ENCODE measurements at places on chromosomes 2 and 18. TPM values are rescaled to one million over a fixed set of nuclear protein-coding genes. Genes with fewer than 3 reads are reported as not detected.

The TDRD15 gene
- total RNA-seq, result 0.02 TPM

GRCh38 chr2:12352889-12353288, 363.8 kb upstream of the TRIB2 start:
- H3K4me1 ChIP-seq, result peaks cover 37% of the 10 kb centered on the region
- no peaks in the 10 kb centered on the region for H3K36me3 ChIP-seq
- peak overlapping the region; percentile 56 for H3K27ac ChIP-seq
- no peaks in the 10 kb centered on the region for H3K27me3 ChIP-seq
- DNase-seq, result peak; percentile 96

DNA sequence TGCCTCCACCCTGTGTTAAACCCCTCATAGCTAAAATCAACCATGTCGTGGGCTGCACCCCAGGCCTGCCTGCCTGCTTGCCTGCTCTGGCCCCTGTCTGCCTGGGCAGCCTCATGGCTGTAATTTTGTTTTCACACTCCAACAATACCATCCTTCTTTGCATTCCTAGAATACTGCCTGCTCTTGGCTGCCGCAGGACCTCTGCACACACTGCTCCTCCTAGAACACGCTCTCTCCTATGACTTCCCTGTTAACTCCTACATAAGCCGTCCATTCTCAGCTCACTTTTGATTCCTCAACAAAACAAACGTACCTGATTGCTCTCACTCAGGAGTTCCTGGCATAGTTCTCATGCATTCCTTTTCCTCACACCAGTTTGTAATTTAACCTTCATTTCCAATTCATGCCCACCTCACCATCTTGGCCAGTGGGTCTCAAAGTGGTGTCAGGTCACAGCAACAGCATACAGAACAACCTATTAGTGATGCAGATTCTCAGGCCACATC, 2.5 kb downstream of the UXS1 start:
- no peaks in the 10 kb centered on the region for H3K27me3 ChIP-seq
- no peak overlapping the region for H3K4me3 ChIP-seq
- no peak for DNase-seq
- H3K27ac ChIP-seq, result no peak overlapping the region
- peaks cover 5% of the 10 kb centered on the region for H3K36me3 ChIP-seq
- H3K4me1 ChIP-seq, result peaks cover 15% of the 10 kb centered on the region

DNA sequence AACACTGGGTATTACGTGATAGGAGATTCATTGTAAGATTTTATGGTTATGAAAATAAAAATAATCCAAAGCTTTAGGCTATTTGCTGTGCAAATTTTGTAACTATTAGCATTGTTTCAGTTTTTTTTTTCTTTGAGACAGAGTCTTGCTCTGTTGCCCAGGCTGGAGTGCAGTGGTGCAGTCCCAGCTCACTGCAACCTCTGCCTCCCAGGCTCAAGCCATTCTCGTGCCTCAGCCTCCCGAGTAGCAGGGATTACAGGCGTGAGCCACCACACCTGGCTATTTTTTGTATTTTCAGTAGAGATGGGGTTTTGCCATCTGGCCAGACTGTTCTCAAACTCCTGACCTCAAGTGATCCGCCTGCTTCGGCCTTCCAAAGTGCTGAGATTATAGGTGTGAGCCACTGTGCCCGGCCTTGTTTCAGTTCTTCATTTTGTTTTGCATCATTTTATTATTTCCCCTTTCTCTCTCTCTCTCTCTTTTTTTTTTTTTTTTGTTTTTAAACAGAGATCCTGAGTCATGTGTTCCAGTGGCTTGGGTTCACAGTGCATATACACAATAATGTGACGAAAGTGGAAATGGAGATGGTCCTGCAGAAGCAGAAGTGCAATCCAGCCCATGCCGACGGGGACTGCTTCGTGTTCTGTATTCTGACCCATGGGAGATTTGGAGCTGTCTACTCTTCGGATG, 25.8 kb downstream of the CASP10 start:
- H3K4me3 ChIP-seq, result no peak overlapping the region
- peaks cover 3% of the 10 kb centered on the region for H3K27me3 ChIP-seq
- no peaks in the 10 kb centered on the region for H3K36me3 ChIP-seq

DNA sequence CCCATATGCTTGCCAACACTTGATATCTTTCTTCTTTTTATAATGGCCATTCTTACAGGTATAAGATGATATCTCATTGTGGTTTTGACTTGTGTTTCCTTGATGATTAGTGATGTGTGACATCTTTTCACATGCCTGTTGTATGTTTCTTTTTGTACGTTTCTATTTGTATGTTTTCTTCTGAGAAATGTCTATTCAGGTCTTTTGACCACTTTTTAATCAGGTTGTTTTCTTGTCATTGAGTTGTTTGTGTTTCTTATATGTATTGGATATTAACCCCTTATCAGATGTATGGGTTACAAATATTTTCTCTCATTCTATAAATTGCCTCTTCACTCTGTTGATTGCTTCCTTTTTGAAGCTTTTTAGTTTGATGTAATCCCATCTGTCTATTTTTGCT, 42.4 kb downstream of the ABCB11 start:
- no peaks in the 10 kb centered on the region for H3K36me3 ChIP-seq
- no peak overlapping the region for H3K27ac ChIP-seq
- no peaks in the 10 kb centered on the region for H3K27me3 ChIP-seq
- no peak overlapping the region for H3K4me3 ChIP-seq

GRCh38 chr2:196259507-196260481, 88.4 kb upstream of the STK17B start:
- no peak for DNase-seq
- no peaks in the 10 kb centered on the region for H3K27me3 ChIP-seq
- no peak overlapping the region for H3K27ac ChIP-seq
- H3K4me3 ChIP-seq, result no peak overlapping the region

- H3K4me3 ChIP-seq, result no peak overlapping the region
- H3K27me3 ChIP-seq, result no peaks in the 10 kb centered on the region
- peaks cover 20% of the 10 kb centered on the region for H3K36me3 ChIP-seq
Measured at GRCh38 chr2:157741819-157742484, 113.3 kb upstream of the ACVR1C start.

Data from SJCRH30 (cell line).